EH (cell line): ENCODE measurements at places on chromosomes 1 and 21.

DNA sequence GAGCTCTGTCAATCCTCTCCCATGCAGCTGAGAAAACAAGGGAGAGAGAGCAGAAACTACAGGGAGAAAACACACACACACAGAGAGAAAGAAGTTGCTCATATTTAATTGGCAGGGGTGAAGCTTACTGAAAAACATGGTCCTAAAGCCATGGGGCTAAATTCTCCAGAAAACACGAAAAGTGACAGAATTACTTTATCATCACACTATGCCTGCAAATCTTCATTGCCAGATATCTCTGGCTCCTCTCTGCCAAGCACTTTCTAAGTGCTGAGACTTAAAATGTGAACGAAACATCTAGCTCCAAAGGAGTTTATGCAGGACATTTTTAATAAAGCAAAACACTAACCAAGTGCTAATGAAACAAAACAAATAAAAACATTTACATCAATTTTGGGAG, 134.1 kb downstream of the DAB1 start:
- DNase-seq: no peak

- DNase-seq: peak; percentile 94
These were observed 179.4 kb upstream of the SGIP1 start for GRCh38 chr1:66354311-66355201.

GRCh38 chr21:41520560-41521442, 12.8 kb upstream of the TMPRSS2 start:
- DNase-seq: no peak

DNA sequence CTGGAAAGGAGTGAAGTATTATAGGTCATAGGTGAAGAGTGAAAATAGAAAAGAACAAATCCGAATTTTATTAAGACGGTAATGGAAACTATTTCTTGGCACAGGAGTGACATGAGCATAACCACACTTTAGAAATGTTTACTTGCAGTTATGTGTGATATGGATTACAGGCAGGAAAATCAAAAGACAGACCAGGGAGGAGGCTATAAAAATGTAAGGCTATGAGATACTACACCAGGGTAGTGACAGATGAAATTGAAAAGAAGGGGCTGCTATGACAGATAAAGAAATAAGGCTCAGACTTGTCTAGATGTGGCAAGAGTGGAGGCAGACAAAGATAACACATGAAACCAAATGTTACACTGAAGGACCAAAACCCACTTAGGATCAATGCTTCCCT, 31.7 kb downstream of the GPATCH2 start:
- DNase-seq: no peak

GRCh38 chr1:90044346-90044745, 49.4 kb downstream of the ZNF326 start:
- no peak for DNase-seq

DNA sequence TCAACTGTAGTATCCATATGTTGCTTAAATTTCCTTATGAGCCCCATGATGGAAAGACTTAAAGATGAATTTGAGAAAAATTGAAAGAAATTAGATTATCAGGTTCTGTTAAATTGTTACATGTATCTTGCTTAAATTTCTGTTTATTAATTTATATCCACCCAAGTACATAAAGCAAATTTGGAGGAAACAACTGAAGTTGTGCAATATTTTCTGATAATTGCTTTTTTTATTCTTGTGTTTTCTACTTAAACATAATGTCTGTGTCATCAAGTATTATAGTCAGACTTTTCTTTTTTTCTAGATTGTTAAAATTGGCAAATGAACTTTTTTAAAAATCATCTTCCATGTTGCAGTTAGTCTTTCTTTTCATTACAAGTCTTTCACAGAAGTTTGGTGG, 36.8 kb downstream of the RNF11 start:
- no peak for DNase-seq

GRCh38 chr1:198064181-198064580, 92.6 kb upstream of the NEK7 start:
- peak; percentile 70 for DNase-seq

GRCh38 chr1:201214461-201214860, 23.8 kb downstream of the IGFN1 start:
- peak; percentile 7 for DNase-seq

DNA sequence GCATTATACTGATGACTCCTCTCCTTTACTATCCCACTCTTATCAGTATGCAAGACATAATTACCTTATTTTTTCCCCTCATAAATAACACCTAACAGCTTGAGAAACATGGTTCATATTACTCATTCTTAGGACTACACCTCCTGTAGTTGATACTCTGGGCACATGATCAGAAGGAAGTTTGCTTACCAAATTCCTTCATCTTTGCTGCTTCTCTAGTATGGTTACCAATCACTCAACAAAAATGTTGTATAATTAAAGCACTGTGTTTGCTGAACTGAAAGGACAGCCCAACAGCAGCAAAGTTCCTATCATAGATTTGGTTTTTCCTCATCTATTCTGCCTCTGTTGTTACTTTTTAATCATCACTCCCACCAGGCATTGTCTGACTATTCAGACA, 586.3 kb downstream of the LRRIQ3 start:
- no peak for DNase-seq

- no peak for DNase-seq
These were observed 22.5 kb upstream of the CNTN2 start for GRCh38 chr1:205020466-205020865.

DNA sequence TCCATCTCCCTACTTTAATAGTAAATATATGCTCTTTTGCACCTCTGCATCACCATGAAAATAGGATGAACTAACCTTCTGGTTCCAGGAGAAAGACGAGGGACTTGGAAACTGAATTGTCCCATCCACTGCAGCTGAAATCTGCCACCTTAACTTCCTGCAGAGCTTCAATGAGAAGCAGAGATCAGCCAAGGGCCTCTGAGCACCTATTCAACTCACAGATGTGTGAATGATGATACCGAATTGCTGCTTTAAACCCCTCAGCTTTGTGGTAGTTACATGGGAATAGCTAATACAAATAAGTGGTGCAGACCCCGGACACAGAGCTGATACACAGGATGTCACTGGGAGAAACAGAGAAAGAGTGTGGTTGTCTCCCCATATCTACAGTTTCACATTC, 616.8 kb downstream of the NCAM2 start:
- DNase-seq: no peak

GRCh38 chr1:55310505-55310971, 95.4 kb upstream of the USP24 start:
- DNase-seq: peak; percentile 100

DNA sequence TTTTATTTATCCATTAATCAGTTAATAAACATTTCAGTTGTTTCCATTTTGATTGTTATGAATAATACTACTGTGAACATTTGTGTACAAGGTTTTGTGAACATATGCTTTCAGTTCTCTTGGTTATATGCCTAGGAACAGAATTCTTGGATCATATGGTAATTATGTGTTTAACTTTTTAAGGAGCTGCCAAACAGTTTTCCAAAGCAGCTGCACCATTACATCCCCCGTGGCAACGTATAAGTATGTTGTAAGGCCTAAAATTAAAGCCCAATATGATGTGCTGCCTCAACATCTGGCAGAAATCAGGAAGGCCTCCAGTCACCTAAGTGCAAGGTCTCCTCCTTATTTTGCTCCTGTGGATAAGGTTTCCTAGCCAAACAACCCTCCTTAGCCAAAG, 235.6 kb upstream of the CACYBP start:
- DNase-seq: no peak

DNA sequence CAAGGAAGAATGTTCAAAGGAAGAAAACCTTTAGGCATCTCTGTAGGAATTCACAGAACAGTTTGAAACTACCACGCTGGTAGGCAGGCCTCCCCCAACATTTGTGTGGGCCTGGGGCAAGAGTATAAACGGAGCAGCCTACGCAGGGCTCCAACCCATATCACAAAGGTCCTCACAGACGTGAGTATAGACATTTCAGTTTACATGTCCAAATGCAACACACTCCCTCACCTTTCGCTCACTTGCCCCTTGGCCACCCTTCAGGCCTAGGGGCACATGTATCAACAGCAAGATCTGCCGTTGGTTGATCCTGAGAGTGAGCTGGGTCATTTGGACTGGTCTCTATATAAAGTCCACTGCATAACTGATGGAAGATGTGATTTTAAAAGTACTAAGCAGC, 133.3 kb downstream of the ACBD6 start:
- DNase-seq: no peak

GRCh38 chr1:93598861-93599439, 82.7 kb downstream of the BCAR3 start:
- DNase-seq: no peak

GRCh38 chr1:89802051-89802450, 18.8 kb upstream of the LRRC8D start:
- DNase-seq: no peak

DNA sequence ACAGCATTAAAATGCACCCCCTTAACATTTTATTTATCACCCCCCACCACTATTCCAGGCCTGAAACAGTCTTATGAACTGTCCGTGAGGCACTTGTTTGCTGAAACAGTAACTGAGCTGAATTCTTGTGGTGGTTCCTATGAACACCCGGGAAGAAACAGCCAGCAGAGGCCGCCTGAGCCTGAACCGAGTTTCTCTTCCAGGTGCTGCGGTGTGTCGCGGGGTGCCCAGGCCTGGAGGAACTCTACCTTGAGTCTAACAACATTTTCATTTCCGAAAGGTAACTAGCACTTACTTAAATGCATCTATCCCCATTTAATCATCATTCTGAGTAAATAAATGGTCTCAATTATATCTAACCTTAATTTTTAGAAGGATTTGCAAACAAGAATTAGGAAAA, 66.8 kb downstream of the TBCE start:
- DNase-seq: no peak

GRCh38 chr1:84298684-84299535, 2.6 kb upstream of the SAMD13 start:
- DNase-seq: peak; percentile 43

DNA sequence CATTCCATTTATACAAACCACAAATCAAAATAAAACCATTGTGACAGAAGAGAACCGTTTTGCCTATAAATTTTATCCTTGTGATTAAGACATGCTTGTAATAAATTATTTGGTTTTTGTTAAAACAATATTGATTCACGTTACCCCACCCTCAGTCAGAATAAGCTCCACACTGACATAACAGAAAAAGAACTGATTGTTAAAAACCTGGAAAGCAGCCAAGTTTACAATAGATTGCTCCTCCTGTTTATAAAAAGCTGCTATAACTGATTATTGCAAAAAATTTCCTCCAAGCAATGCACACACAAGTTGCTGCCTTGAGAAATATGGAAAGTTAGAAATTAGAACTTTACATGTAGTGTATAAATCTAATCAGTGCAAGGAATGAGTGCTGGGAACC, 263.5 kb downstream of the SETD4 start:
- no peak for DNase-seq

DNA sequence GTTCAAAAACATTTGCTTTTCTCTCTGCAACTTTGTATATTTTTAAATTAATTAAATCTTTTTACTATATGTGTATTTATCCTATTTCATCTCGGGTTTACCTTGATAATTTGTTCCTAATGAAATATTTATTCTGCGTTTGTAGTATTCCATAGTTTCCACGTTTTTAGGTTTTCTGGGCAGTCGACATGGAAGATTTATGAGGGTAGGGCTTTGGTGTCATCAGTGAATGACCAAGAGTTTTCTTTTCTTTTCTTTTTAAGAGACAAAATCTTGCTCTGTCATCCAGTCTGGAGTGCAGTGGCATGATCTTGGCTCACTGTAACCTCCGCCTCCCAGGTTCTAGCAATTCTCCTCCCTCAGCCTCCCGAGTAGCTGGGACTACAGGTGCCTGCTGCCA, 17.2 kb upstream of the ZNF669 start:
- DNase-seq: no peak

- DNase-seq: no peak
These were observed 918 bp upstream of the CD2 start for GRCh38 chr1:116753312-116753711.

DNA sequence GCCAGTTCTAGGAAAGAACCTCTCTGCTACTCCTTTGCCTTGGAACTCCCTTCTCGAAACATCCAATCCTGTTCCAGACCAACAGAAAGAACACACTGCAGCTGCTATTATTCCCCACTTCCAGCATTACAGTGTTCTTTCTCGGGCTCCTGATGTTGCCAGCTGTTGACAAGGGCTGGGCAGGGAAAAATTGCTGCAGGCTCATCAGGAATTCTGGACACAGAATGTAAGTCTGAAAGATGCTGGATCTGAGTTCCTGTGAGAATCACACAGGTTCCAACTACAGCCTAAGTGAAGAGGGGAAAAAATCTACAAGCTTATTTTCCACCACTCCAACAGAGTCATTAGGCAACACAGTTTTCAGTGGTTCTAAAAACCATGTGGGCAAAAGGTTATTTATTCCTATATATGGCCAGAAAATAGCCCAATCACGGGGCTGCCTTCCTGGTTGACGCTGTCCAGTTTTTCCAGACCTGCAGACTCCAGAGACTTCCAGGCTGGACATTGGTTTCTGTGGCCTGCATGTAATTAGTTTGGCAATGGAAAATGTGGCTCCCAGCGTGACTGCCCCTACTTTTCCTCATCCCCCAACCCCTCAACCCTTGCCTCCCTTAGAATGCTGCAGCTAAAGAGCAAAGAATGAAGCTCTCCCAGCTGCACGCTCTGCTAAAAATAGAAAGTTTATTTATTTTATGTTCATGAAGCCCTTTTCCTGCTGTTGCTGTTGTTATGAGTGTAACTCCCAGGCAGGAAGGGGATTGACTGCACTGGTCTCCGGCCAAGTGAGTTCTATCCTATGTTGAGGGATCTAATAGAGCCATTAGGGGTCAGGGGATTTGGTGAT, 8.3 kb upstream of the KIAA0040 start:
- peak; percentile 92 for DNase-seq

GRCh38 chr1:186839041-186839400, 10.3 kb downstream of the PLA2G4A start:
- no peak for DNase-seq

GRCh38 chr1:220655961-220656740, 34.0 kb upstream of the C1orf115 start:
- DNase-seq: no peak

DNA sequence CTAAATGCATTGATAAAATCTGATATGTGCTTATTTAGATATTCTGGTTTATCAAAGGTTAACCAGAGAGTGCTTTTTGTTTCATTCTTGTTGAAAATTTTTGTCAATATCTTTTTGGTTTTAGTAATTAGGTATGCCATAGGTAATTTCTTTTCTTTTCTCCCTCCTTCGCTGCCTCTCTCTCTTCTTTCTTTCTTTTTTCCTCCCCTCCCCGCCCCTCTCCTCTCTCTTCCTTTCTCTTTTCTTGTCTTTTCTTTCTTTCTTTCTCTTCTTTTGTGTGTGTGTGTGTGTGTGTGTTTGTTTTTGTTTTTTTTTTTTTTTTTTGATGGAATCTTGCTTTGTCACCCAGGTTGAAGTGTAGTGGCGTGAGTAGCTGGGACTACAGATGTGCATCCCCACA, 14.4 kb upstream of the MACF1 start:
- DNase-seq: no peak

- no peak for DNase-seq
These were observed 658.5 kb downstream of the AJAP1 start for GRCh38 chr1:5312862-5313261.
